ENCODE measurements at places on chromosomes 7 and 10.

DNA sequence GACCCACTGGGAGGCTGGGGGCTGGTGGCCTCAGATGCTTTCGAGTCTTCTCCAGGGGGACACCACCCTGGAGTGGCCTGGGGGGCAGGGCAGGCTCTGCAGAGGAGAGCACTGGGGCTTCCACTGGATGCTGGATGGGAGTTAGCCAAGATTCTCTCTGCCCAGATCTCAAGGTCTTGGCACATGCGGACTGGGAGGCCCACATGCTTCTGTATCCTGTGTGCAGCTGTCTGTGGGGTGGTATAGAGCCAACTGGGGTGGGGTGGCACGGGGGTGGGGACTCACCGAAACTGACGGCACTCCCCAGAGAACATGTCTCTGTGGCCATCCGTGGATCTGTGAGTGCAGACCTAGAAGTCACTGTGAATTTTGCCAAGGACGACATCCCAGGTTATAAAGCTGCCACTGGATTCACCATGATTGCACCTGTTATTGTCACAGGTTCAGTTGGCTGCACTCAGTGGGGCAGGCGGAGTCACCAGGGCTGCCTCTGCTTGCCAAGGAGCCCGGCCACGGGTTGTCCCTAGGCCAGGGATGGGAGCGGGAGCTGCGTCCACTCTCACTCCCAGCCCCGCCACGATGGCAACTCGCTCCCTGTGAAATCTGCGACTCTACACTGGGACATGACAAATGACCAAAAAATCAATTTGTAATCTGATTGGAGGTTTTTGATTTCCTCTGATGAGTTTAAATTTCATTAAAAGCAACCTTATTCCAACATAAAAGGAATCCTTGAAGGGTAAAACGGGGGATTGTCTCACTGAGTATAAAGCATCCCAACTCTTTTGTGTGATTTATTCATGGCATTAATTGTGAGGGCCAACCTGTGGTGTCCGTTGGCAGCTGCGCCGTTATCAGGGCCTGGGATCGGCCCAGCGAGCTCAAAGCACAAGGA lies 131.3 kb downstream of the EBF3 start:
- DNase-seq = no peak

DNA sequence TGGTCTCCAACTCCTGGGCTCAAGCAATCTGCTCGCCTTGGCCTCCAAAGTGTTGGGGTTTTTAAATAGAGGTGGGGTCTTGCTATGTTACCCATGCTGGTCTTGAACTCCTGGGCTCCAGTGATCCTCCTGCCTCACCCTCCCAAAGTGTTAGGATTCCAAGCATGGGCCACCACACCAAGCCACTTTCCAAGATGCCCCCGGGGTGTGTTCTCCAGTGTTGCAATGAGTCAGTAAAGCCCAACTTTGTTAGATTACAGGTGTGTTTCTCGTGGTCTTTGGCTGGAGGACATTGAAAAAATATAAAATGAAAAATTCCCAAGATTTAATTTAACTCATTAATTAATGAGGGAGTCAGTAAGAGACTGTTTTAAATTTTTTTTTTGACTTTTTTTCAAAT lies 29.2 kb downstream of the TACR2 start:
- DNase-seq = no peak

DNA sequence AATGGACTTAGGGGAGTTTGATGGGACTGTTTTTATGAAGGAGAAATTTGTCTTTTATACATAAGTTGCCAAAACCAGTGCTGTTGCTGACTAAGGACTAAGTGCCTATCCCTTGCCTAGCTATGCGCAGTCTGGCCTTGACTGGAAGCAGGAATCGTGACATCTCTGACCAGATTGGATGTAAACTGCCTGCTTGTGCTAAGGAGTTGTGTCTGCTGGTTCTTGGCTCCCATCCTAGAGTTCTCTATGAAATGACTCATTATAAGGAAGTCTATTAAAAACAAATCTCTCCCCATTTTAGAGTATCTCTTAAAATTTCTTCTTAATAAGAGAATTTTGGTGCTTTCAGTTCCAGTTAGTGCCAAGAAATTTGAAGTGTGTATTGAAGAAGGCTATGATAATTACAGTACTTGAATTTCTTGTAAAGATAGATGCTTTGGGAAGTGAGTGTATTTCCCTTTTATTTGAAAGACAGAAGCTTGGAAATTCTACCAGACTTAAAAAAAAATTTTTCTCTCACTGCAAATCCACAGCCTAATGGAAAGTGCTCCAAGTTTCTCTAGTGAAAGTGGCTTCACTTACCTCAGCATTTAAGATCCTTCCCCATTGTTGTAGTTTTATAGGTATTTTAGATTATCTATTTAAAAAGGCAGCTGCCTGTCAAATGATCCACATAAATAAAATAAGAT lies 77.6 kb downstream of the BICC1 start:
- peak; percentile 27 for DNase-seq

GRCh38 chr10:78023741-78024140 lies 5.6 kb downstream of the POLR3A start:
- DNase-seq = no peak

DNA sequence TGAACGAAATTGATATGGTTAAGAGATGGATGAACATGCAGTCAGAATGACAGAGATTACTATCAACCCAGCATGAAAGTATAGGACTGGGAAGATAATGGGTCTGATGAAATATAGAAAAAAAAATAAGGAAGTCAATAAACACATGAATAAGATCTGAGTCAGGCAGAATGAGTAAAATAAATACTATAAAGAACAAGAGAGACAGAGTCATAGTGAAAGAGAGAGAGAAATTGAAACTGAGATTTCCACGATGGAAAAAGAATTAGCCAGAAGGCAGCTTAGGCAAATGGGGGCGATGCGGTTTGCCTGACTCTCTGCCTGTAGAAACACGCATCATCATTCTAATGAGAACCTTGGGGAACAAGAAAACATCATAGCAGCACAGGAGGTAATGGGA lies 26.6 kb downstream of the SEMA3D start:
- DNase-seq = no peak

DNA sequence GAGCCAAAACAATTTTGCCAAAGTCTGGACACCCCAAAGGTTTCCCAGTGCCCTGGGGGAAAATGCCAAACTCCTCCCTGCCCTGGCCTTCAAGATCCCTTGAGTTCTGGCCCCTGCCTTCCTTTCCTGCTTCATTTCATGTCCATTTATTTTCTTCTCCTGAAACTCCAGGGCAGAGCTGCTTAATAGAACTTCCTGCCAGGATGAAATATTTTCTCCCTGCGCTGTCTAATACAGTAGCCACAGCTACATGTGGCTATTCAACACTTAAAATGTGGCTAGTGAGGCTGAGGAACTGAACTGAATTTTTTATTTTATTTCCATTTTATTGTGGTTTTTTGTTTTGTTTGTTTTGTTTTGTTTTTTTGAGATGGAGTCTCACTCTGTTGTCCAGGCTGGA lies 49.6 kb downstream of the COL13A1 start:
- no peak for DNase-seq

- DNase-seq = no peak
These were observed 22.9 kb upstream of the C10orf105 start for GRCh38 chr10:71742301-71743088.

GRCh38 chr7:1672851-1673486 lies 2.9 kb downstream of the ELFN1 start:
- no peak for DNase-seq

Data from HS-27A (cell line).